ENCODE measurements at places on chromosomes 7 and 10.
A peak's percentile ranks its signal among the peaks of the same experiment; 100 is the strongest.

DNA sequence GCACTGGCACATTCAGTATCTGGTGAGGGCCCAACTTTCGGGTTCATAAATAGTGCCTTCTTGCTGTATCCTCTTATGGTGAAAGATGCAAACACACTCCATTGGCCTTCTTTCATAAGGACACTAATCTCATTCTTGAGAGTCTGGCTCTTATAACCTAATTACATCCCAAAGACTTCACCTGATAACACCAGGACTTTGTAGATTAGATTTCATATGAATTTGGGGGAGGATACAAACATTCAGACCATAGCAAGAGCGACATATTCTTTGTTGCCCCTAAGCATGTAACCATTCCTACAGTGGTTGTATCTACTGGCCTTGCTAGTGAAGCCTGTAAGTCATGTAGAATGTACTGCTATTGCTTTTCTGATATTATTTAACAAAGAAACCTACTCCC lies 525.2 kb downstream of the GFRA1 start:
- DNase-seq = no peak

DNA sequence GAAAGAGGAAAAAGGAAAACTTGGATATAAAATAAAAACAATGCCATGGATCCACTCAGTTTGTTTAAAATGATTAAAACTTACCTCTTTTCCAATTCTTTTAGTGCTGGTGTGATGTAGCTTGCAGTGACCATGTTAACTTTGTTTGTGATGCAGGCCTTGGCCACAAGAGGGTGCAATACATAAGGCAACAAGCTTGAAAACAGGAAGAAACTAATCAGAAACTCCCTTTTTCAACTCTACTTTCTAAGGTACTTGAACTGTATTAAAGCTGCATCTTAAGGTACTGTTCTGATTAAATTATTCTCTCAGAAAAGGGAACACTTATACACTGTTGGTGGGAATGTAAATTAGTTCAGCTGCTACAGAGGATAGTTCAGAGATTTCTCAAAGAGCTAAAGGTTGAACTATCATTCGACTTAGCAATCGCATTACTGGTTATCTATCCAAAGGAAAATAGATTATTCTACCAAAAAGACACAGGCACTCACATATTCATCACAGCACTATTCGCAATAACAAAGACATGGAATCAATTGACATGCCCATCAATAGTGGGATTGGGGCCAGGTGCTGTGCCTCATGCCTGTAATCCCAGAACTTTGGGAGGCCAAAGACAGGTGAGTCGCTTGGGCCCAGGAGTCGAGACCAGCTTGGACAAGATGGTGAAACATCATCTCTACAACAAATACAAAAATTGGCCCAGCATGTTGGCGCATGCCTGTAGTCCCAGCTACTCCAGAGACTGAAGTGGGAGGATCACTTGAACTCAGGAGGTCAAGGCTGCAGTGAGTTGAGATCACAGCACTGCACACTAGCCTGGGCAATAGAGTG lies 50.9 kb downstream of the AASS start:
- DNase-seq = peak; percentile 14

DNA sequence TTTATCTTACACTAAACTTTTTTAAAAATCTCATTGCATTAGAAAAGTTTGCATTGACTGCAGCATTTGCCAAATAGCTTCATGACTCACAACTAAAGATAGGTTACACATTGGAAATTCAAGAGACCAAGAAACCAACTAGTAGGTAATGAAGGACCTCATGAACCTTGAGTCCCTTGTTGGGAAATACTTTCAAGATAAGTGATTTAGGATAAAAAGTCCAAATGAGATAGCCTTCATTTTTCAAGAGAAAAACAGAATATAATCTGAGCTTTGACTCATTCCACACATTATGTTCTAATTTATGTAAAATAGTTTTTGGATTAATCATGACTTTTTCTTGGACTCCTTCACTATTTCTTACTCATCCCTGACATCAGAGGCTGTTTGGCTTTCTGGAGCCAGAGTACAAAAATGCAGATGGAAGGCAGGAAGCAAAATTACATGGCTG lies 13.1 kb upstream of the LIPF start:
- DNase-seq = no peak

GRCh38 chr10:128437786-128438345 lies 311.6 kb upstream of the MKI67 start:
- no peak for DNase-seq

GRCh38 chr10:14926722-14927416 lies 27.0 kb downstream of the DCLRE1C start:
- DNase-seq = no peak

DNA sequence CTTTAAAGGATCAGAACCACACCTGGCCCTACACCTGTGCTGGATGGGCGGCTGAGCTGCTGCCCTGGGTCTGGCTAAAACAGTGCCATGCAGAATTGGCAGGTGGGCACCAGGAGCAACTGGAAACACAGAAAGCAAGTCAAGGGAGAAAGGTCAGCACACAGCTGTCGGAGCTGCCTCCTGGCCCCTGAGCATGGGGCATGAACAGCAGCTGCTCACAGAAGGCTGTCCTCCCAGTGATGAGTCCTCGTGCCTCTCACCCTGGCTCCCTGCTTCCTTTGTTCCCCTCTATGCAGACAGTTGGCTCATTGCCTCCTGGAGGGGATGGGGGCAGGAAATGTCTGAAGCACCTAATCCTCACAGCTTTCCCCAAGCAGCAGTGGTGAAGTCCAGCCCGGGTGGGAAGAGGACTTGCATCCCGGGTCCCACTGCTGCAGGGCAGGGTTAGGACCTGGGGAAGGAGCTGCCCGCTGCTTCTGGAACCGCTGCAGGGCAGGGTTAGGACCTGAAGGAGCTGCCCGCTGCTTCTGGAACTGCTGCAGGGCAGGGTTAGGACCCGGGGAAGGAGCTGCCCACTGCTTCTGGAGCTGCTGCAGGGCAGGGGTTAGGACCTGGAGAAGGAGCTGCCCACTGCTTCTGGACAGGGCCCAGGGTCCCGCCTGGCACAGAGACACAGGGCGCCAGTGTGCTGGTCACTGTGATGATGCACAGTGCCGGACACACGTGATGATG lies 37.3 kb downstream of the VIPR2 start:
- no peak for DNase-seq

Measured in stimulated activated CD8-positive, alpha-beta memory T cell treated with anti-CD3 and anti-CD28 coated beads, Interleukin-12 subunit alpha, Interleukin-12 subunit beta, amount 100 ng/mL, for 1 hour (primary cell).